Activated CD4-positive, alpha-beta memory T cell treated with anti-CD3 and anti-CD28 coated beads, Interleukin-2, amount 10 ng/mL, durations not matched to agents 7 days and 5 days (primary cell): ENCODE measurements at places on chromosomes 7 and 10.

DNA sequence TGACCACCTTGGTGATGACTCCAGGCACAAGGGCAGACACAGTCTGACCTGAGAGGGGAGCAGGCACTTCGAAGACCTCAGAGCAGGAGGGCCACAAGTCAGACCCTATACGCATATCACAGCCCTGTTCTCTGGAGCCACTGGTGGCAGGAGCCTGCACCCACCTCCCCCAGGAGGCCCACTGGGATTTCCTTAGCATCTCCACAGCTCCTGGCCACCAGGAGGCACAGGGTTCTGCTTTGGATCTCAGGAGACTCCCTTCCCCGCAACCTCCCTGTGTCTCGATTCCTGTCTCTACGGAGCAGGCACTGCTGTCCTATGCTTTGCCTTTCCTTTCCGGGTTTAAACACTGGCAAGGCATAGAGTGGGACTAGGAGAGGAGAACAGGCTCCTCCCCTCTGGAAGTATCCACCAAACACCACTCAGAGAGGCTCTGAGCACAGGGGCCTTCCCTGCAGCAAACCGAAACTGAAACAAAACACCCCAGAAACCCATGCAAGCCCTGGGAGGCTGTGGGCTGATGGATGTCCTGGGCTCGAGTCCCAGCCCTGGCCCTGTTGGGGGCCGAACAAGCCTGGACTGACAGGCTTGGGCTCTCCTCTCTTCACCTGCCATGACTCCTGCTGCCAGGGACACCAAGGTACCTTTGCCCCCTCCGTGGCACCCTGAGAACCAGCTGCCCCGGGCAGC lies 166.3 kb downstream of the NEURL1 start:
- peaks cover 26% of the 10 kb centered on the region for H3K4me1 ChIP-seq
- no peaks in the 10 kb centered on the region for H3K27me3 ChIP-seq
- peak; percentile 72 for DNase-seq

DNA sequence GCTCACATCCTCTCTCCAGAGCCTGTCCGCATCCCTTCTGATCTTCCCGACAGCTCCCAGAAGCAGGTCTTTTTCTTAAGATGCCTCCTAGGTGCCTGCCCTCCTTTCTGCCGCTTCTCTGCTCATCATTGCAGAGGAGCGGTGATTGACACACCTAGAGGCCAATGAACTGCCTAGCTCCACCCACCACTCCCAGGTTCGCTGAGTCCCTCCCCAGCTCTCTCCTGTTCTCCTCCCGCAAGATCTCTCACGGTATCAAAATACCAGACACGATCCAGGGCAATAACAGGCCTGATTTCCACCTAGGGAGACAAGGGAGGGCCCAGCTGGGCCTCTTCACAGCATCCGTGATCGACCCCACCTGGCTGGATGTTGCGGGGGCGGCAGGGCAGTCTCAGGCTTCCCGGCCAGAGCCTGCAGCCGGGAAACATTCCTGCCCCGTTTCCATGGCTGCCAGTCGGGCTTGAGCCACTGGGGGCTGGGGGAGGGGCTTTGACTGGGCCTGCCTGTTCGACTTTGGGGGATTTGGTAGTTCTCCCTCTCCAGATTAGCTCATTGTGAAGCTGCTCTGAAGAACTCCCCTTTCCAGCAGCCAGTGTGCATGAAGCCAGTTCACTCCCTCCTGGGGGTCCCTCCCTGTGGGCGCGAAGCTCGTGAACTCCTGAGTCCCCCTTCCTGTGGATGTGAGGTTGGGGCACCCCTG lies 373.5 kb downstream of the RPS24 start:
- H3K27ac ChIP-seq, result no peak overlapping the region
- peak; percentile 41 for DNase-seq
- peak overlapping the region; percentile 27 for H3K4me3 ChIP-seq
- peaks cover 12% of the 10 kb centered on the region for H3K27me3 ChIP-seq

- peak overlapping the region; percentile 56 for H3K27ac ChIP-seq
- peaks cover 22% of the 10 kb centered on the region for H3K4me1 ChIP-seq
- no peak overlapping the region for H3K4me3 ChIP-seq
- H3K36me3 ChIP-seq, result peaks cover 3% of the 10 kb centered on the region
Observed at GRCh38 chr7:100372256-100372655, 1.0 kb upstream of the PILRA start.

- DNase-seq, result no peak
- H3K27me3 ChIP-seq, result peaks cover 42% of the 10 kb centered on the region
- no peaks in the 10 kb centered on the region for H3K4me1 ChIP-seq
- H3K4me3 ChIP-seq, result no peak overlapping the region
Observed at GRCh38 chr10:114412907-114413797, 8.8 kb upstream of the AFAP1L2 start.

DNA sequence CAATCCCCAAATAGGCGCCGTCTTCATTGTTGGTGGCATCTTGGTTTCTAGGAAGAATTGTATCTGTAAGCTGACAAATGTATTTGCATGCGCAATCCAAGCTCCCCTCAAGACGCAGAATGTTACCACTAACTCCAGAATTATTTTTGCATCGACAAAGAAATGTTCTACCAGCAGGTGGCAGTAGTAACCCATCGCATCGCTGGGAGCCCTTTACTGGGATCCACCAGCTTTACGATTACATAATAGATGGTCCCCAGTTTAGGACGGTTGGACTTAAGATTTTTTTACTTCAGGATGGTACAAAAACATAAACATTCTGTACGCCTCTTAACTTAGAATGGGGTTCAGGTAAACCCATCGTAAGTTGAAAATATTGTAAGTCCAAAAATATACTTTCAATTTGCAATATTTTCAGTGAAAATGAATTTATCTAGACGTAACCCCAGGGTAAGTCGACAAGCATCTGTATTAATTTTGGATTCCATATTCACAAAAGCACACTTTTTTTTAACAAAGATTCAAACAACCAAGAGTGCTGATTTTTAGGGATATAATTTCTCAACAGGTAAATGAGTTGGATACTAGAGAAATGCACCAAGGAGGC lies 114.0 kb upstream of the COBL start:
- no peak overlapping the region for H3K27ac ChIP-seq
- H3K4me3 ChIP-seq, result no peak overlapping the region
- H3K36me3 ChIP-seq, result no peaks in the 10 kb centered on the region
